ENCODE measurements at places on chromosomes 13 and 19.
A peak's percentile ranks its signal among the peaks of the same experiment; 100 is the strongest.

- DNase-seq: no peak
Observed at GRCh38 chr19:38515896-38516295, 82.4 kb downstream of the RYR1 start.

DNA sequence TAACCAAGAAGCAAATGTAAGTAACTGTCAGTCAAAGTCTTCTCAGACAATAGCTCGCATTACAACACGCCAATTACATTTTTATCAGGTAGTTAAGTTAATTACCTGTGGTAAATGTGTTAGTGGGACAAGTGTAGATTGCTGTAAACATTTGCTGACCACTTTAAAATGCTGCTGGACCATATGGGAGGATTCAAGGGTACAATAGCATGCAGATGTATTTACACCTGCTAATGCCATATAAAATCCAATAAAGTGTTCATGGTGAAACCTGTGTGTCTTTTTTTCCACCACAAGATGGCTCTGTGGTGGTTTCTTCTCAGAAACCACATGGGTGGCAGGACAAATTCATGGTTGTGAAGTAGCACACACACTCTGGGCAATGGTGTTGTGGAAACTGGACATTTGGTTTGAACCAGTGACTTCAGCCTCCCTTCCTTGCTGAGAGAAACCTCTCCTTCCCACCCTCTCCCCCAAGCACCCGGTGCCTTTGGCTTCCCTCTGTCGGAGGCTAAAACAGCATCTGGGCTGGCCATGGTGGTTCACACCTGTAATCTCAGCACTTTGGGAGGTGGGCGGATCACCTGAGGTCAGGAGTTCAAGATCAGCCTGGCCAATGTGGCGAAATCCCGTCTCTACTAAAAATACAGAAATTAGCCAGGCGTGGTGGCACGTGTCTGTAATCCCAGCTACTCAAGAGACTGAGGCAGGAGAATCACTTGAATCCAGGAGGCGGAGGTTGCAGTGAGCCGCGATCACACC is 18.1 kb upstream of the GTF3A start:
- peak; percentile 33 for DNase-seq

- DNase-seq: no peak
Observed at GRCh38 chr19:28076628-28077027, 1136.3 kb downstream of the UQCRFS1 start.

DNA sequence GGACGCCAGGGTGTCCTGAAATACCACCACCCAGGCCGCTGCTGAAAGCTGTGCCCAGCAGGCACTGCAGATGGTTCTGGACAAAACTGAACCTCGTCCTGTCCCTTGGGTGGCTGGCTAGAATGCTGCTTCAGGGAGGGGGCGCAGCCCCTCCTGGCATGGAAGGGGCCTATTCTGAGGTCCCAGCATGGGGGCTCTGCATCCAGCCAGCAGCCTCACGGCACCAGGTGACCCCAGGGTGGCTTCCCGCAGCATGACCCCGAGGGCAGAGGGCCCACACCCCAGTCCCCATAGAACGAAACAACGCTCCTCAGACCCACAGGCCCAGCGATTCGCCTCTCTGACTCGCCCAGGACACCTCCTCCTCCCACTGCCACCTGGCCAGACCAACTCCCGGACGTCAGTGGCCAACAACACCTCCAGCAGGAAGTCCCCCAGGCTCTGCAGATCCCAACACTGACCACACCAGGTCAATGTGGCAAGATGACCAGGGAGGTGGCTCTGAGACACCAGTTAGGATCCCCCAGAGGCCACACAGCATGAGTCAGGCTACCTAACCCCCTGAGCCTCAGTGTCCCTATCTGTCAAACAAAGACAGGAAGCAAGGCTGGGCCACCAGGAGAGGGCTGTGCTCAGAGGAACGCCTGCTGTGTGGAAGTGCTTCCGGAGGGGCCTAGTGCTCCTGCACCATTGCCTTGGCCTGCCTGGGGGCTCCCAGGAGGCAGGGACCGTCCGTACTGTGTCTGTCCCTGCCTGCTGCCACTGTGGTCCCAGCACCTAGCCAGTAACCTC is 6.1 kb downstream of the MKNK2 start:
- DNase-seq: no peak

DNA sequence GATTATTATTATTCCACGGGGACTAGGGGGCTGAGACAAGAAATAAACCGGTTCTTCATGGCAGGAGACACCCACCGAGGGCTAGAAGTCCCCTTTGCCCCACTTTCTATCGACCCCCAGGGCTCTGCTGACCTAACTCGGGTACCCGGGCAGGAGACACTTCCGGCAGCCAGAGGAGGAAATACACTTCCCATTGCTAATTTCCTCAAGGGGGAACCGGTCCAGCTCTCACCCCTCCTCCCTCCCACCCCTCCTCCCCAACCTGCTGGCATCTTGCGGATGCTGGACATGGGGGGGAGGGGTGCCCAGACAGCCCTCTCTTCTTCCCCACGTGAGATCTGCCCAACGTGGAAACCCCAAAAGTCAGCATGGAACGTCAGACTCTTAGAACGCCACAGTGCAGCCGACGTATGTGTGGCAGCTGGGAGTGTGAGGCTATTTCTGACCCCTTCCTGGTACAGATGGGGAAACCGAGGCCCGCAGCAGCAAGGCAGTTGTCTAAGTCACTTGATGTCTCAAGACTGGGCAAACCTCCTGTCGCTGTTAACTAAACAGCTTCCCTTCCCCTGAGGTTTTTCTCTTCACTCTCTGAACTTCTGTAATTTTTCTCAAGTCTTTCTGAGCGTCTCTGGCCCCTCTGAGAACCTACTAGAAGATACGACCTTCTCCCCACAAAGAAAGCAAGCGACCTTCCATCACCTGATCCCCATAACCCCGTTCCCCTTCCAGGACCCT is 3.6 kb downstream of the GPR4 start:
- DNase-seq: no peak

DNA sequence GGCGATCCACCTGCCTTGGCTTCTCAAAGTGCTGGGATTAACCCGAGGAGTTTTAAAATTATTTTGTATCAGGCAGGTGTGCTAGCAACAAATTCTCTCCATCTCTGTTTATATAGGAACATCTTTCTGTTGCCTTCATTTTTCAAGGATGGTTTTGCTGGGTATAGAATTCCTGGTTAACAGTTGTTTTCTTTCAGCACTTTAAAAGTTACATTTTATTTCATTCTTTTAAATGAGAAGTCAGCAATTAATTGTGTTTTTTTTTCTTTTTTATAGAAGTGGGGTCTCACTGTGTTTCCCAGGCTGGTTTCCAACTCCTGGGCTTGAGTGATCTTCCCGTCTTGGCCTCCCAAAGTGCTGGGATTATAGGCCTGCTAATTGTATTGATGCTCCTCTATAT is 44.0 kb downstream of the DPF1 start:
- no peak for DNase-seq

DNA sequence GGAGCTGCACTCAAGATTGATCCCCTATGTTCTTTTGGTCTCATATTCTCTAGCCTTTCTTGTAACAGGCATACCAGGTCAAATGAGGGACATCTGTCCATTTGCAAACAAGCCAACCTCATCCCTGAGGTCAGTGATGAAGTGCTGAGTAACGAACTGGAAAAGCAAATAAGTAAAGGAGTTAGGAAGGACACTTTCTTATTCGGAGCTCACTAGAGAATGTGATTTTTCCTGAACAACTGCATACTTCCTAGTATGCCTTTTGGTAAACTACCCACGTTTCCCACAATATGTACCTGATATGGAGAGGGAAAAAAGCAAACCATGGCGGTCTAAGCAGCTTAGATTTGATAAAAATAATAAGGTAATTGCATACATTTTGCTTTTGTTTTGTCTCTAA is 91.0 kb upstream of the MYCBP2 start:
- no peak for DNase-seq

All from activated gamma-delta T cell treated with Interleukin-2 at 50 U/mL for 16 hours (primary cell).